NCI-H774 (cell line): ENCODE measurements at places on chromosomes 2 and 18.

GRCh38 chr2:76323381-76323780, 612.7 kb upstream of the GCFC2 start:
- DNase-seq: no peak

DNA sequence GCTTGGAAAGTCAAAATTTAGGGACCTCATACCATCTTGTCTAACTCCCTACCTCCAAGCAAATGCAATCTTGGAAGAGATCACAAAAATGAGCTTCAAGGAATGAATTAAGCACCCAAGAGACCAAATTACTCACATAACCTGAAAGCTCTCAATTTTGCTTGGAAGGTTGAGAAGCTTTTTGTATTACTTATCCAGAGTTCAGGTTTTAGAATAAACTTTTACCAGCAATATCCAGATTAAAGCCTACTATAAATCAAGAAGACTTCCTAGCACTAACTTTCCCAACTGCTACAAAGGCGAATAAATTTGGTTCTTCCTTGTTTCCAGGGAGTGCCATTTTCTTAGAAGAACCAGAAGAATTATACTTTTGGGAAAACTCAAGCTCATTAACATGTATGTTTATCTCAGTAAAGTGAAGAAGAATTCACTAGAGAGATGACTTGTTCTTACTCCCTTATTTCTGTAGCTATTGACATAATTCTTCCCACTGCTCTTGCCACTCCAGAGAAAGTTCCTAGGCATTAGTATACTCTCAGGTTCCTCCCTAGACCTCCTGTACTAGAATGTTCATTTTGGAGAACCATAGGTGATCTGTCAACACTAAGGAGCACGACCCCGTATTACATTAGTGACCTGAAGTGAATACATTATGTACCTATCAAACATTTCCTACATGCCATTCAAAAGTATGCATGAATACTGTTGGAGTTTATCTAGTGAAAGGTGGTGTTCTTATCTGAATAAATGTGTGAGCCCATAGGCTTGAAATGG, 18.0 kb upstream of the STPG4 start:
- DNase-seq: no peak

DNA sequence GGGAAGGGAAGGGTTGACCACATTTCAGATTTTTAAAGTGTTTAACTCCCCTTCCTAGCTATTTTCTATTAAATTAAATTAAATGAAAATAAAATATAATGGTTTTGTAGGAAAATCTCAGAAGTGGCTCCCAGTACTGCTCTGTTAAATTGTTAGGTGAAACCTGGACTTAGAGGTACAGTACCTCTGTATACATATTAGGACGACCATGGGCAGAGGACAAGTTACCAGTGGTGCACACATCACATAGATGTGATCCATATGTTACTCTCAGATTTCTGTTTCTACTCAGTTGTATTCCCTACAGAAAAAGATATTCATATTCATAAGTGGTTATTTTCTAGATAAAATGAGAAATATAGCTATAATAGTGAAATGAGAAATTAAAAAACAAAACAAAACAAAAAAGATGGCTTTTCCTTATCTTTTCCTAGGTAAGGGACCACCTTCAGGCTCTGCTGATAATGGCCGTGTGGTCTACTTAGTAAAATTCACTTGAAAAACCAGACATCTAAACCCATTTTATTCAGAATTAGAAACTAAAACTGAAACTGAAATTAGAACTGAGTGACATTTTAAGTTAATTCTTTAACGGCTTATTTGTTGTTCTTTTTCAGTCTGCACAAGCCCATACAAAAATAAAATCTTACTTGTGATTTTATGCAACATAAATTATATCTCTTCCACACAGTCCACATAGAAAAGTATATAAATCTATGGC, 832.5 kb upstream of the CHAC2 start:
- DNase-seq: no peak

DNA sequence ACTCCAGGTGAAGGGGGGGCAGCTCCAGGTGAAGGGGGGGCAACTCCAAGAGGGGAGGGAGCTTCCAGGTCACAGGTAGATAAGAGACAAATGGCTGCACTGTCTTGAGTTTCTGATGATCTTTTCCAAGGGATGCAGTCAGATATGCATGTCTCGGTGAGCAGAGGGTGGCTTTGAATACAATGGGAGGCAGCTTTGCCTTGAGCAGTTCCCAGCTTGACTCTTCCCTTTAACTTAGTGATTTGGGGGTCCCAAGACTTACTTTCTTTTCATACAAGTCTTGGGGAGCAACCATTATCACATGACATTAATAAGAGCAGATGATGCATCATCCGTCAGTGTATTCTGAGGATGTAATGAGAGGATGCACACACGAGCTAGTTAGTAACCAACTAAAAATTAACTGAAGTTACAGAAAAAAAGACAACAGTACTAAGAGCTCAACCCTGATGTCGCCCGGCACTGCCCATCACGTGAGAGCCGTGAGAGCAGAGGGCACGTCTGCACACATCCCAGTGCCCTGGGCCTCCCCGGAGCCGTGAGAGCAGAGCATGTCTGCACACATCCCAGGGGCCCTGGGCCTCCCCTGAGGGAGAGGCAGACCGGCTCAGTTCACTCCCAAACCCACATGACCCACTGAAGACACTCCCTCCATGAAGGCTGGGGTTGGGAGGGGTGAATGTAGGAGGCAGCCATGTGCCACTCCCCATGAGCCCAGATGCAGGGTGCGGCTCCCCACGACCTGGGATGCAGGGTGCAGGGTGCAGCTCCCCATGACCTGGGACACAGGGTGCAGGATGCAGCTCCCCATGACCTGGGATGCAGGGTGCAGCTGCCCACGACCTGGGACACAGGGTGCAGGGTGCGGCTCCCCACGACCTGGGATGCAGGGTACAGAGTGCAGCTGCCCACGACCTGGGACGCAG, 39.4 kb downstream of the PXDN start:
- no peak for DNase-seq

GRCh38 chr2:66000901-66001300, 434.0 kb upstream of the MEIS1 start:
- DNase-seq: no peak

DNA sequence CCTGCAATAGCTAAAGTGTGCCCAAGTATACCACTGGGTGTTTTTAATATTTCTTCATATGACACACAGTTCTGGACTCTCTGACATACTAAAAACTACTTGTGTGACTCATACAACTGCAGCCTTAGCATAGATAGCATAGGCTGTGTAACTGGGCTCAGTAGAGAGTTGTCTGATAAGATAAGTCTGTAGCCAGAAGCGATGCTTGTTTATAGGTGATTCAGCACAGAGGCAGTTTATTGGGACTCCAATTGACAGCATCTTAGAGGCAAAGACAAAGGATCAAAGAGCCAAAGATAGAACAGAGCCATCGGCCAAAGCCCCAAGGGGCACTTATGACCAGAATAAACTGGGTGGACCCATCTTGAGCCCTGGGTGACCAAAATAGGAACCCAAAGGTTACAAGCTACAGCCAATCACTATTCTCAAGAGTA, 42.3 kb downstream of the AAK1 start:
- no peak for DNase-seq

DNA sequence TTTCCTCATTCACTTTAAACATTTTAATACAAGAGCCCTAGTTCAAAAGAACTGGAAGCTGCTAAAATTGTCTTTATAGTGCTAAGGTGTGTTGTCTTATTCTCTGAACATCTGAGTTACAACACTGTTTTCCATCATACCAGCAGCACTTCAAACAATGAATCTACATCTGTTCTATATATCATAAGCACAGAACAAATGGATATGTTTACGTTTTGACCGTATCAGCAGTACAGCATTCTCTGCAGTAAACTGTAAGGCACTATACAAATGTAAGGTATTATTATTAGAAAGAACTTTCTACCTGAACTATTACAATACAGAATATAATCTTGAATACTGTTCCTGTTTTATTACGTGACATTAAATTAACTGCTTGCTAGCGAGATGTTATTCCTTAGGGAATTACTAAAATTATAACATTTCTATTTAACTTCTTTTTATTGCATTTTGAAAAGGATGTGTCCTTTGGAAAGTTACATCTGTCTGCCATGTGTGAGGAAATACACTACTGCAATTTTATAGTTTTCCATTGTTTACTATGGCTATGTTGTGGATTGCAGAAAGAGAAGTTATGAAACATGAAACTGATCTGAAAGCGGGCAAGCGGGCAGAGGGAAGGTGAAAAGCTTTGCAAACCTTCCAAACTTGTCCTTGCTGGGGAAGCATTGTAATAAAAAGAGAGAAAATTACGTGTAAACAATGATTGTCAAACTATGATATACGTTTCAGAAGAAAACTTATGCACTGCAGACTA, 13.7 kb downstream of the NCKAP1 start:
- no peak for DNase-seq

GRCh38 chr2:95401480-95401879, 1.0 kb upstream of the FAHD2A start:
- DNase-seq: no peak
